Vagina (tissue), 2 donors: ENCODE measurements at places on chromosomes 2 and 18. TPM values are rescaled to one million over a fixed set of nuclear protein-coding genes. Genes with fewer than 3 reads are reported as not detected.

DNA sequence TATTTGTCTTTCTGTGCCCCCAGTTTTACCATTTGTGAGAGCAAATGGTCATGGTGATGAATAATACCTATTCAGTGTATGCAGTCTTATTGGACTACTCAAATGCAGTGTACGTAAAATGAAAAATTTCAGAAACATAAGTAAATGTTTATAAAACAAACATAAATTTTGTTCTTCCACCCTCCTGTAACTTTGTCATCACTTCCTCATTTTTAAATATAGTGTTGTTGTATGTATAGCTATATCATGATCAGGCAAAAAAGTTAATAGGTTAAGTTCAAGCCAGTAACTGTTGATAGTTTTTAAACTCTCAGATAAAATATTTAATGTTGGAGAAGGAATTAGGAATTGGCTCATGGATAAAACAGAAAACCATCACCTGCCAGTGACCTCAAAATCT lies 93.2 kb downstream of the KLF7 start:
- no peak for DNase-seq

DNA sequence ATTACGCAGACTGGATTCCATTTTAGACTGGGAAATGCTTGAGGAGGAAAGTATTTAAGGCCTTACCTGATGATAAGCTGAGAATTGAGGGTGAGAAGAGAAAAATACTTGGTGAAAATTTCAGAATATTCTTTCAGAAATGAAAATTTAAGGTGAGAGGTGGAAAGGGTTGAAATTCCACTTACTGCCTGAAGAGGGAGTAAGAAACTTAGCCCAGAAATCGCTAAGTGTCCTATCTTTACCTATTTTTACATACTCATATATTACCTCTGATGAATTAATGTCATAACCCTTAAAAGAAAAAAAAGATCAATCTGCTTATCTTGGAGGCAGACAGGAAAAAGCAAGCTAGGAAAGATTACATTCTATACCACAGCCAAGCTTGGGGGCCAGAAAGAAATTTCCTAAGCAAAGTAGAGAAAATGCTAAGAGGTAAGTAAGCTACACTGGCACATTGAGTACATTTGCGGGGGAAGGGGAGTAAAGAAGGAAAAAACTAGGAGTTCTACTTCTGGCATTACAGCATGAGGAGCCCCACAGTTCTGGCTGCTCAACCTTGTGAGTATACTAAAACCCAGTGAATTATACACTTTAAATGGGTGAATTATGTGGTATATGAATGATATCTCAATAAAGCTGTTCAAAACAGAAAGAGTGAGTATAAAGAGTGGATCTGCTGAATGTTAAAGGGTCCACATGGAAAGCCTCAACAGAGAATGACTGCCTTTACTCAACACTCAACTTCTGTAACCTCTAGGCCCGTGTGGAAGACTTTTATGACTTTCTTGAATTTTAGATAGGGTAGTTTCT lies 33.8 kb downstream of the SMC6 start:
- no peak for DNase-seq

Gene B4GALT6
- total RNA-seq, result 2.5 TPM

Gene NOTO
- not detected for total RNA-seq

Gene MRO
- total RNA-seq, result not detected
